ENCODE measurements at places on chromosomes 2 and 18.

DNA sequence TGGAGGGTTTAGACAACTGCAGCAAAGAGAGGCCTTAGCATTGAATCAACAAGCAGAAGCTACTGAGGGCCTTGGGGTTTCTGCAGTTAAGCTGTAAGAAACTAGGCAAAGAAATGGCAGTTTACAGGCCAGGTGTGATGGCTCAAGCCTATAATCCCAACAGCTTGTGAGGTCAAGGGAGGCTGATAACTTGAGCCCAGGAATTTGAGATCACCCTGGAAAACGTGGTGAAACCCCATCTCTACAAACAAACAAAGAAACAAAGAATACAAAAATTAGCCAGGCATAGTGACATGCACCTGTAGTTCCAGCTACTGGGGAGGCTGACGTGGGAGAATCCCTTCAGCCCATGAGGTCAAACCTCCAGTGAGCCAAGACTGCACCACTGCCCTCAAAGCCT is 421.6 kb upstream of the CHST9 start:
- no peak for DNase-seq

- DNase-seq = no peak
Measured at GRCh38 chr2:54560146-54560881, 104.2 kb downstream of the SPTBN1 start.

DNA sequence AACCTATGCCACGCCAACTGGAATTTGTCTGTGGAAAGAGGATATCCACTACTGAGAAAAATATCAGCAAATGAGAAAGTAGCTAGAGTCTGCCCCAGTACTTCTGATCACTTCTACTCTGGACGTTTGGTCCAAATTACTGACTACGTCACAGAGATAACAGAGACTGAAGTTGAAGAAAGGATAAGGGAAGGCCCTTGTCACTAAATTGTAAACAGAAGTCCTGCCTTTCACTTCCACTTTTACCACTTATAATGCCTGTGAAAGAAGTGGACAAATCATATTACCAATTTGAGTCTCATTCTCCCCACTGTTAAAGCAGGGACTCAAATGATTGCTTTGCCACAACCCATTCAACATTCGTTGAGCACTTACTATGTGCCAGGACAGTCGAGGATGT is 173.9 kb upstream of the ERBB4 start:
- DNase-seq = no peak

- peak; percentile 32 for DNase-seq
Measured at GRCh38 chr2:143128681-143129580, at the start of gene ARHGAP15. ARHGAP15 (plus strand) TSS chr2:143129419.

GRCh38 chr18:76613053-76613754 is 118.2 kb upstream of the ZNF516 start:
- no peak for DNase-seq

GRCh38 chr2:23705771-23706612 is 220.9 kb downstream of the ATAD2B start:
- no peak for DNase-seq

- DNase-seq = no peak
Measured at GRCh38 chr2:160469621-160470204, 23.9 kb downstream of the RBMS1 start.

DNA sequence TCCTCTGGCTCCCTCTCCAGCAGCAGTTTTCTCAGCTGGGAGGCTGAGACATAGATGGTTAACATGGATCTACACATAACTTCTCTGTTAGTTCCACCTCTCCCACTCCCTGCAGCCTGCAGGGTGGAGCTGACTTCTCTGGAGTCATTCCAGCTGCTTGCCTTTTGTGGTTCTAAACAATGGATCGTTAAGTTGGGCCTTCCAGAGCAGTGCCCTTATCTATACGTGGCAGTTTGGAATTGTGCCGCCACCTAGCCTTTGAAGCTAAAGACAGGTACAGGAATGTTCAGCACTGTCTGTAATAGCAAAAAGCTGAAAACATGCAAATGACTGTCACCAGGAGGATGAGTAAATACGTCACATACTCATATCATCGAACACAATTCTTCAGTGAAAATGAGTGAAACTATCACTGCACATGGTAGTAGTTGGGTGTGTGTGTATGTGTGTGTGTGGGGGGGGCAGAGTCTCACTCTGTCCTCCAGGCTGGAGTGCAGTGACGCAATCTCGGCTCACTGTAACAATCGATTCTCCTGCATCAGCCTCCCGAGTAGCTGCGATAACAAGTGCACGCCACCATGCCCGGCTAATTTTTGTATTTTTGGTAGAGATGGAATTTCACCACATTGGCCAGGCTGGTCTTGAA is 50.3 kb downstream of the SH2D6 start:
- no peak for DNase-seq

- no peak for DNase-seq
Measured at GRCh38 chr2:36371070-36371874, 15.7 kb downstream of the CRIM1 start.

DNA sequence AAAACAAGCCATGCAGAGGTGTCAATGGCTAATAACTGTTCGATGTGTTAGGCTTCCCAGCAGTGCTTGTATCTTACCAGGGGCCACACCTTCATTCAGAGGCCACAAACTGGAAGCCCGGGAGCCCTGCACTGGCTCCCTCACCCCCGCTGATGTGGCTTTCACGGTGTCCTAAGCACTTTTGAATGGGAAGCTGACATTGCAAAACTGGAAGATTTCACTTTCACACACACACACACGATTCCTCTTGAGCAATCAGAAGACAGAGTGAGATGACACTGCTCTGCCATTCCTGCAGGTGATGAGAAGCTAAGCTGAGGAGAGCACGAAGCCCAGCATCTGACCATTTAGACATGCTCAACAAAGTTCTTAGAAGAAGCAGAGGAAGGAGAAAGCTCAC is 8.6 kb upstream of the ZNF407 start:
- no peak for DNase-seq

DNA sequence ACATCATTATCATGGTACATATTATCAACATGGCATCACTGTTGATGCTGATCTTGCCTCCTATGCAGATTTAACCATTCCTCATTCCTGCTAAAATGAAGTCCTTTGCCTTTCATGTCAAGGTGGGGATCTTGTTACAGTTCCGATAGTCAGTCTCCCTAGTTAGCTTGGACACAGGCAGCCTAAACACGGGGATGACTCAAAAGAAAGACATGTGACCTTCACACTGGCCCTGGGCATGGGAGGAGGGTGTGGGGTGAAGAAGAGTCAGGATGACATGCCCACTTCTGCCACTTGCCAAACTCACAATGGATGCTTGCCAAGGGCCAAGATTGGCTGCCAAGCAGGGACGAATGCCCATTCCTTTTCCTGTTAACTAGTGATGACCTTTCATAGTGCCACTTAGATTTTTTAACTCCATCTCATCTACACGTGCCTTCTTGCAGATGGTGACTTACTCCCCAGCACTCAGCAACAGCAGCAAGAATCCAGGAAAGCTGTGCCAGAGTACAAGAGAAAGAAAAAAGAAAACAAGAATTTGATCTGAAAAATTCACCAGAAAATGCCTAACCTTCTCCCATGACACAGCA is 13.9 kb upstream of the SLC1A4 start:
- no peak for DNase-seq

DNA sequence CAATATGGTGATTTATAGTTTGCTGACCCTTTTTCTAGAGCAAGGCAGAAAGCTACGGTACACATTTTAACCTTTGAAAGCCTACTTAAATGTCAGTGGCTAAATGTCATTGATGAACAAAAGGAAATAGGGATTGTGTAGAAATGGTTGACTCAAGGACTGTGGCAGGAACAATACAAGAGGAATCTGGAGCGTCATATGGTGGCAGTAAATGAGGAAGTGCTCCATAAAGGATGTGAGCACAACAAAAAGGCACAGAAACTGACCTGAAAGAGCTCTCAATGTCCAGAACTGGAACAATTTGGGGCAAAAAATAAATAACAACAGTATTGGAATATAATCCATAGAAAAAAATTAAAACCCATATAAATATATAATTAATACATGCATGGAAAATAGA is 443.9 kb upstream of the VRK2 start:
- DNase-seq = no peak

- DNase-seq = no peak
Measured at GRCh38 chr2:171307560-171307959, 126.2 kb downstream of the METTL8 start.

- DNase-seq = no peak
Measured at GRCh38 chr18:22742409-22742808, 190.7 kb upstream of the RBBP8 start.

GRCh38 chr2:197913084-197913483 is 108.7 kb downstream of the PLCL1 start:
- no peak for DNase-seq

- no peak for DNase-seq
Measured at GRCh38 chr2:208033701-208034502, 8.6 kb upstream of the PLEKHM3 start.

- no peak for DNase-seq
Measured at GRCh38 chr2:37637985-37638384, 33.5 kb downstream of the CDC42EP3 start.

GRCh38 chr2:20414806-20415205 is 32.1 kb upstream of the RHOB start:
- no peak for DNase-seq

DNA sequence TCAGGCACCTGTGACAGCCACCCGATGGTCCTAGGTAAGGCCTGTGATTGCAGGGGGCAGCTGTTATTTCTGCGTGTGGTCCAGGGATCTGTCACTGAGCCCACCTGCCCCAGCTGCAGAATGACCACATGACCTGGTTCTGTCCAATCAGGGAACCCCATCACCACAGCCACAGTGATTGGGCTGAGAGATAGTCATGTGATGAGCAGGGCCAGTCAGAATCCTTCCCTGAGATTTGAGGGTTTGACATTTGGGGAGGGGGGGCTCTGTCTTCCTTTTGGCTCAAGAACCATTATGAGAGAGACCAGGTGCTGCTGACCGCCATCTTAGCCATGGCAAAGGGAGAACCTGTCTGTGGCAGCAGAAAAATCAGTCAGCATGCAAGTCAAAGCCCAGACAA is 147.2 kb downstream of the SMAD7 start:
- DNase-seq = no peak

DNA sequence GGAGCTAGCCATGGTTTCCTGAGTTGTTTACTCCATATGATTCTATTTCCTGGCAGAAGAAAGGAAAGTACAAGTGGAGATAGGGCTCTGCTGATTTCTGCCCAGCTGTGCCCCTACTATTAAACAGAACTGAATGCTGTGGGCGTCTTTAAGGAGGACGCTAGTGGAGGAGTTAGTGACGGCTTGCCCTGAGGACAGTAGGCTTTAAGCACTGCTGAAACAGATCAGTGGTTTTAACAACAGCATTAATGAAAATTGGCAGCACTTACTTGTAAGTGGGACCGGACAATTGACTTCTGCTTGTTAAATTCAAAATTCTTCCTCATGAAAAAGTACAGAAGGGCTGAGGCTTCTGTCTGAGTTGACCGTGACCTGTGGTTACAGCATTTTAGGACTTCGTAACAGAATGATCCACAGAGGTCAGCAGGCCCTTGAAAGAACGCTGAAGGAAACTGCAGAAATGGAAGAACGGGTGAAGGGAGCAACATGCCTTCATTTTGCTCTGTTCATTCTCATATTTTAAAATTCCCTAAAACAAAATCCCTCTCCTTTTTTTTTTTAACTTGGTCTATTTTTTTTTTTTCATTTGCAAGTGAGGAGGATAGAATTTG is 80.6 kb upstream of the CCDC195 start:
- no peak for DNase-seq

DNA sequence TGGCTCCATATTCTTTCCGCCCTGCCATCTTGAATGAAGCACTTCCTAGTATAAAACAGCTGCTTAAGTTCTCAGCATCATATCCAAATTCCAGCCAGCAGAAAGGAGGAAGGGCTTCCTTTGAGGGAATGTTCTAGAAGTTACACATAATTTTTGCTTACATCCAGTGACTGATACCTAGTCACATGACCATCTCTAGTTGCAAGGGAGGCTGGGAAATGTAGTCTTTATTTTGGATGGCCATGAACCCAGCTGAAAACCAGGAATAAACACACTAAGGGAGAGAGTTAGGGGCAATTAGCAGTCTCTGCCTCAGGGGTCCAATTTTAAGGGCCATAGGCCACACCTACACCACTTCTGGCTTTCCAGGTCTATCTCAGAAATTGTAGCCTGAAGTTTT is 57.8 kb upstream of the LMAN1 start:
- DNase-seq = no peak

DNA sequence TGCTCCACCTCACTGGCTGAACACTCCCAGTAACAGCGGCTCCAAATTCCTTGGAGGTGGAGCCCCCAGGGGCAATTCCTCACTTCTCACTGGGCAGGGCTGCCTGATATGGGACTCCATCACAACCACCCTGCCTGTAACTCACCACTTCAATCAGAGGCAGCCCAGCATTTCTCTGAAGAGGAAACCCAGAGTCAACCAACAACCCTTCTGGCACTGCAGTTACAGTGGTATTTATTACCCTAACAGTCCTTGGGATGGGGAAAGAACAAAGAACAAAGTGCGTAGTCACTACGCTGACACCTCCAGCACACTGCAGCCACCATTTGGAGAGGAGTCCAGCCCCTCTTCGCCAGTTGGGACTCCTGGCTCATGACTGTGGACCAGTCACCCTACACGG is 85.7 kb upstream of the GALNT13 start:
- DNase-seq = no peak

GRCh38 chr2:72148837-72149555 is 1.3 kb upstream of the CYP26B1 start:
- DNase-seq = no peak

DNA sequence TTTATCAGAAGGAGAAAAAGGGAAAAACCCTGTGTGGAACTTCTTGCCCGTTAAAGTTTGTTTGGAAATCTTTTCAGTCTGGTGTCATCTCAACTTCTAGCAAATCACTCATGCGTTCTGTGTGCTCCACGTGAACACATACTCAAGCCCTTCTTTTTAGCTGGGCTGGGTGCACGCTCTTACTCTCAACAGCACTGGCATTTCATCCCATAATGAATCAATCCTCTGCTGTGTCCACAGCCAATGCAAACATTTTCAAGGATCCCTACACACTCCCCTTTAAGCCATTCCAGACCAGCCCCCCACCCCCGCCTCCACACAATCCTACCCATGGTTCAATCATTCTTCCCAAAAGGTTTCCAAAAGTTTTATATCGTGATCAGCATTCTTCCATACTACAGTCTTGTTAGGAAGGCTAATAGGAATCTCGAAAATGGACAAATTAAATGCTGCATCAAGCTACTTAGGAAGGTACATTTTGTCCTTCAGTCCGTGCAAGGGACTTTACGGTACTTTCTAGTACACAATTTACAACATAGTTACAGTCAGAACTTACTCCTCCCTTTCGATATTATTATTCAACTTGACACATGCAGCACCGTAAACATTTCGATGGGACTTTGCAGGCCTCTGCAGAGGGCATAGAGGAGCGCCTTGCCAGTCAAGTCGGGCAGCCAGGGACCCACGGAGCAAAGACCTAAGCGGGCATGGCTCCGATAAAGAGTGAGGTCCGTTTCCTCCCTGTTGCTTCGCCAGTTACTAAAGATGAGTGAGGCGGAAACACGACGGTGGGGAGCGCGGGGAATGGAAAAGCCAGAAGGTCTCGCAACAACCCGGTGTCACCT is 1.4 kb downstream of the PTGR3 start:
- no peak for DNase-seq

All from activated CD8-positive, alpha-beta memory T cell treated with anti-CD3 and anti-CD28 coated beads for 48 hours (primary cell).